ENCODE measurements at places on chromosomes 2 and 18. TPM values are rescaled to one million over a fixed set of nuclear protein-coding genes. Genes with fewer than 3 reads are reported as not detected.
A peak's percentile ranks its signal among the peaks of the same experiment; 100 is the strongest.

The TEX44 gene
- total RNA-seq = not detected

The IL36G gene
- 0.26 TPM for total RNA-seq

GRCh38 chr2:222561817-222562645, 93.9 kb downstream of the FARSB start:
- H3K36me3 ChIP-seq = no peaks in the 10 kb centered on the region
- no peak overlapping the region for H3K27ac ChIP-seq
- no peak overlapping the region for H3K4me3 ChIP-seq
- H3K27me3 ChIP-seq = no peaks in the 10 kb centered on the region
- peak; percentile 88 for DNase-seq

DNA sequence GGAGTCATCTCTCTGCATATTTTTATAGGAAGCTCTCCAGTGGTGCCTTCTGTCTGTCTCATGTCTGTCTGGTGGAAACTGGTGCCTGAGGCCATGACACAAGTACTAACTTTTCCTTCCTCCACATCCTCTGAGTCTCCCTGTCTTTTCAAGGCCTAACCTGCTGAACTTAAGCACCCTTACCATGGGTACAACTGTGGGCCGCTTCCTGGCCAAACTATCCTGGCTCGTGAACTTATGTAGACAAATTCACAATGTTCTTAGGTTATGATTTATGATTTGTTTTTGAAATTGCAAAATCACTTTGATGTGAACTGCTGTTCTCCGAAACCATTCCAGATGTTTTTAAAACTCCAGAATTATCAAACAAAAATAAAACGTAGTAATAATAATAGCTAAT, 804.5 kb upstream of the POU3F3 start:
- H3K27ac ChIP-seq = no peak overlapping the region
- no peaks in the 10 kb centered on the region for H3K4me1 ChIP-seq
- DNase-seq = no peak
- no peaks in the 10 kb centered on the region for H3K27me3 ChIP-seq
- H3K36me3 ChIP-seq = no peaks in the 10 kb centered on the region
- no peak overlapping the region for H3K4me3 ChIP-seq

- no peak overlapping the region for H3K4me3 ChIP-seq
- peaks cover 32% of the 10 kb centered on the region for H3K4me1 ChIP-seq
- H3K27ac ChIP-seq = no peak overlapping the region
- no peaks in the 10 kb centered on the region for H3K27me3 ChIP-seq
- no peaks in the 10 kb centered on the region for H3K36me3 ChIP-seq
Measured at GRCh38 chr2:177397481-177398289, 5.1 kb downstream of the AGPS start.

DNA sequence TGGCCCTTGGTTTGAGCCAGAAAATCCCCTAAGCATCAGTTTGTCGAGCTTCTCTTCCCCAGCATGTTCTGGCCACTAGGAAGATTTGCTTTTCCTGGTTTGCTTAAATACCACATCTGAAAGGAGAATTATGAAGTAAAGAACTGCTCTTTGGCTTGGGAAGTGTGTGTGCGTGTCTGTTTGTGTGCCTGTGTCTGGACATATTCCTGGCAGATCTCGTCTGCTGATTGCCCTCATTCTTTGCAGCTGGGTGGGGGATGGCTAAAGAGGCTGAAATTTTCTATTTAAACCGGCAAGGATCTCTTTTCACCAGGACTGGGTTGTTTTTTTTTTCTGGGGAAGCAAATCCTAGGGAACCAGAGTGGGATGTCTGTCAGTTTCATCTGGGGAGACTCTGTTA, 57.3 kb upstream of the MBOAT2 start:
- H3K4me1 ChIP-seq = no peaks in the 10 kb centered on the region
- no peak overlapping the region for H3K27ac ChIP-seq
- H3K27me3 ChIP-seq = no peaks in the 10 kb centered on the region
- H3K4me3 ChIP-seq = no peak overlapping the region
- H3K36me3 ChIP-seq = no peaks in the 10 kb centered on the region

DNA sequence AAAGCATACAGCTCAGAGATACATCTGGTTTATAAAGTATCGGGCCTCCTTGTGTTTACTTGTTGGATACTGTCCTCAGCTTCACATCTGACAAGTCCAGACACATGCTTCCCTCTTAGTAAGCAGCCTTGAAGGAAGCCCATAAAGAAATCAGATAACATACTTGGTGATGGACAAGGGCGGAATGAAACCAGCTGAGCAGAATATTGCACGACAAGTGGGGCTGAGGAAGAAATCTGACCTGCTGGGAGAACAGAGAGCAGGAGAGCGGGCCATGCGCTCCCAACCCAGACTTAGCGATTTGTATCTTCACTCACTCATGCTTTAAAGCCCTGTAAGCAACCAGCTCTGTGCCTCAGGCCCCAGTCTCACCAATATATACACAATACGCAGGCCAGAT, 208.4 kb downstream of the CDH20 start:
- no peak overlapping the region for H3K27ac ChIP-seq
- H3K27me3 ChIP-seq = no peaks in the 10 kb centered on the region
- DNase-seq = no peak
- no peaks in the 10 kb centered on the region for H3K4me1 ChIP-seq
- no peak overlapping the region for H3K4me3 ChIP-seq
